ENCODE measurements at places on chromosomes 11 and 22. TPM values are rescaled to one million over a fixed set of nuclear protein-coding genes. Genes with fewer than 3 reads are reported as not detected.

MOV10L1 gene
- total RNA-seq, result 0.64 TPM

NLRP14 gene
- total RNA-seq, result 0.24 TPM

TMEM151A gene
- not detected for total RNA-seq

SUSD2 gene
- total RNA-seq, result 0.24 TPM

FGF4 gene
- not detected for total RNA-seq

OR52I2 gene
- total RNA-seq, result under 0.01 TPM

RTN4RL2 gene
- total RNA-seq, result not detected

UPK2 gene
- total RNA-seq, result not detected

OR5D16 gene
- total RNA-seq, result not detected

GSTT4 gene
- not detected for total RNA-seq

TRIM48 gene
- total RNA-seq, result not detected

C22orf31 gene
- total RNA-seq, result not detected

BAD gene
- 97.6 TPM for total RNA-seq

APOBEC3H gene
- 1.5 TPM for total RNA-seq

MYO18B gene
- total RNA-seq, result not detected

TRIM51 gene
- not detected for total RNA-seq

KCTD14 gene
- 6.0 TPM for total RNA-seq

OR51I1 gene
- total RNA-seq, result 0.24 TPM

ADAMTS15 gene
- total RNA-seq, result 0.21 TPM

CHRNA10 gene
- total RNA-seq, result 0.48 TPM

OR51A4 gene
- not detected for total RNA-seq

TTLL1 gene
- 7.7 TPM for total RNA-seq

ART1 gene
- not detected for total RNA-seq

PHF21B gene
- not detected for total RNA-seq

NCF4 gene
- total RNA-seq, result not detected
